Muscle of arm (tissue), 14 donors: ENCODE measurements at places on chromosomes 4 and X.

DNA sequence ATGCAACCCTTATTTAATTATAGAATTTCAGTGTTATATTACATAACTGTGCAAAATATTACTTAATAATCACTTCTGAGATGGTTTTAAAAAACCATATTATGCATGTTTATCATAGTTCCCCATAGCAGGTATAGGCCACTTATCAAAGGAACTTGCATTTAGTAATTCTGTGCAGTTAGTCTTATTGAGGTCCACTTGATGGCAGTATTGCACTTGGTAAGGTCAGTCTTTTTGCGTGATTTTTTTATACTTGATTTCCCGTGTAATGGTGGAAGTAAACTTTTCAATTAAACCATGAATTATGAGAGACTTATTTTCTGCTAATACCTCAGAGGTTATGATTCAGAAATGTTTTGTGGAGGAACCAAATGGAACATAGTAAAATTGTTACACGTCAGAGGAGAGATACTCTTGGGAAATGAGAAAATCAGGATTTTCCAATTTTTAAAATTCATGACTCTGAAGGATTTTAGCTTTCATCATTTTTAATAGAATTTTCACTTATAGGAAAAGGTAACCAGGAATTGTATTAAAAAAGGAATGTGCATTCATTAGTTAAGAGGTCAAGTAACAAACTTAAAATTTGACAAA, 230.0 kb downstream of the CCSER1 start:
- DNase-seq = peak; percentile 23

GRCh38 chrX:95953564-95953963, 731.1 kb upstream of the DIAPH2 start:
- DNase-seq = no peak

GRCh38 chrX:129626026-129626425, 28.7 kb downstream of the APLN start:
- no peak for DNase-seq

DNA sequence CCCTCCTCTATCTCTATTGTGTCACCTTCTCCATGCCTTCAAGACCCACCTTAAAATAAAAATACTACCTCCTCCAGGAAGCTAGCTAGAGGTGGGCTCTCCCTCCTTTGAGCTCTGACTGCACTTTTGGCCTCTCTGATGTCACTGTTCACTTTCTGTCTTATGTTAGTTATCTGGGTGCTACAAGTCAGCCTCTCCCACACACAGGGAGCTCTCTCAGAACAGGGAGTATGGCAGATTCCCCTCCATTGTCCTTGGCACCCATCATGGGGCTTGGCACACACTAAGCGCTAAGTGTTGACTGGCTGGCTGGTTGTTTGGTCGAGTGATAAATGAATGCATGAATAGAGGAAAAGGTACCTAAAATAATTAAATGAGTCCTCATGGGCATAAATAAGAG, 21.2 kb upstream of the KDM5C start:
- no peak for DNase-seq

DNA sequence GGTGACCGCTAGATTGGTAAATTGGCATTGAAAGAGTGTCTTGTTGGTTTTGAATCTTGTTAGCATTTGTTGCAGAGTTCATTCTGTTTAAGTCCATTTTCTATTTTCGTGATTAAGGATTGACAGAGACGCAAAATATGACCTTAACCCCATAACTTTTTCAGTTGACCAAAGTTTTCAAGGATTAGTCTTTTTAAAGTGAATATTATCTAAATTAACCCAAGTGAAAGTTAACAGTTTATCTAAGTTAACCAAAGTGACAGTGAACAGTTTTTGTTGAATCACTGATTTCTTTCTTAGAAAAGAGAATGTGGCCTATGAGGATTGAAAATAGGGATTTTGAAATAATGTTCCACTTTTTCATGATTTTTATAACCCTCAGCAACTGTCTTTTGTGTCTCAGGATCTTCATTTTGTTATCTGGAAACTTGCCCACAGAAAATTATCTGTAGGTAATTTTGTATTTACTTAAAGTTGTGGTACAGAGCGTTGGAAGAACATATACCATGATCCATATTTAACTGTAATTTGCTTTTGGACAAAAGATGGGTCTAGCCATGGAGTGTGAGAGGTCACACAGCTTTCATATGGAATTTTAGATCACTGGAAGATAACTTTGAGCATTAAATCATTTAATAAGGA, 3.3 kb downstream of the CPEB2 start:
- no peak for DNase-seq

- DNase-seq = no peak
Measured at GRCh38 chrX:47240619-47241018, 7.8 kb downstream of the USP11 start.

- peak; percentile 72 for DNase-seq
Measured at GRCh38 chr4:120156120-120156718, 89.6 kb upstream of the MAD2L1 start.

DNA sequence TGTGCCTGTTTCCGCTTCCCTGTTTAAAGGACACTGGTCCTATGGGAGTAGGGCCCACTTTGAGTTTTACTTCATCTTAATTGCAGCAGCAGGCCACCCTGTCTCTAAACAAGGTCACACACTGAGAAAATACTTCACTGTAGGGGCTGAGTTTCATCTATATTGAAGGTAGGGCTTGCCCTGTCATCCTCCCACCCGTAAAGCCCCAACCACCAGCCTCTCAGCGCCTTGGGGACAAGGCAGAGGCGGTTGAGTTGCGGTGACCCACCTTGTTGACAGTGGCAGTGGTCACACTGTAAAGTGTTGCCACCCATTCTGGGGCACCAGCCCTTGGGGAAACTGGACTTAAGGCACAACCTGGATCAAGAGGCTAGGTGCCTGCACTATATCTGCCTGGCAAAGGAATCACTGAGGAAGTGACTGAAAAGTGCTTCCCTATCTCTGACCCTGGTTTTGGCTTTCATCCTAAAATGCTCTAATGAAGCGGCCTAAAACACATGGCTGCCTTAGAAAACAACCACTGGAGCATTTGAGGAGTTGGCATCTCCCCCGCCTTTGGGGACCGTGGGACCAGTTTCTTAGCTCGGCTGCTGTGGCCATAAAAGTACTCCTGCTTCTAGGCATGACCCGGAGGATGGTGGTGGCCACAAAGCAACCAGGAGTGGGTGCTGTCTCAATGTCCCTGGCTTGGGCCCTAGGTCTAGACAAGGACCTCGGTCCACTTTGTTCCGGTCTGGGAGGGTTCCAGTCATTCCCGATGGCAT, 7.8 kb upstream of the WDR1 start:
- no peak for DNase-seq

GRCh38 chr4:53055716-53056403, 193.7 kb downstream of the RASL11B start:
- DNase-seq = no peak

DNA sequence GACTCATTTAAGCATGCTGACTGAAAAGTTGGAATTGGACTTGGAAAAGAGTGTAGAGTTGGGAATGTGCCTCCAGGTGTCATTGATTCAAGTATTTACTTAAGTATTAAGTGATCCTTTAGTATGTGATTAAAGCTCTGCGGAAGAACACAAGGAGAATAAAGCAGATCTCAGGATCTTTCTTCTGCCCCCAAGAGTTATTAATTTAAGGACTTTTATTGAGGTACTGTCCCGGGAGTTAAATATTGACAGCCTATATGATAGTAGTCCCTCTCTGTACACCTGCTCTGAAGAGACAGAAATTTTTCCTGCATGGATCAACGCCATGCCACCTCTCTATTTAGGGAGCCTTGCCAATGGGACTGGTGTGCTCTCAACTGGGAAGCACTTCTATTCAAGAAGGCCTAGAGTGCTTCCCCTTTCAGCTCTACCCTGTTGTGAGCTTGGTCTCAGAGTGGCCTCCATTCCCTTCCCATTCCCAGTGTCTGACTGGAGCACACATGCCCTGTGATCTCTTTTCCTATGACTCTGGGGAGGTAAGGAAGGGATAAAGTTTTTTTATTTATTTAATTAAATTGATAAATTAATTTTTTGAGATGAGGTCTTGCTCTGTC, 75.9 kb downstream of the SHISA3 start:
- no peak for DNase-seq

GRCh38 chr4:75514949-75515612, 808 bp downstream of the THAP6 start:
- no peak for DNase-seq

DNA sequence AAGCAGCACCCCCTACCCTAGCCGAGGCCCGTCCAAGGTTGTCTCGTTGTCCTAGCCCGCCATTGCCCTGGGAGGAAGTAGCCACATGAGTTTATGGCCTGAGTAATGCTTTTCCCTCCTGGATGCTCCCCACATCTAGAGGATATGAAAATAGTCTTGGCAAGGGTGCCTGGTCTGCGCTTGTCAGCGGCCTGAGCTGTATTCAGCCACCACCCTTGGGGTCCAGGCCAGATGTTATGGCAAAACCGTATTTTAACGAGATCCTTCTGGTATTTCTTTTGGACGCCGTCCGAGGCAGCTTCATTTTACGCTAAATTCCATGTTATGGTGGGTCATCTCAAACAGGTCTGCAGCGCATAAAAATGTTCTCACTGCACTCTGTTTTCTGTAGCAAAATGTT, 89.3 kb downstream of the GPR143 start:
- peak; percentile 78 for DNase-seq

- no peak for DNase-seq
Measured at GRCh38 chr4:30920043-30920442, 199.9 kb downstream of the PCDH7 start.

DNA sequence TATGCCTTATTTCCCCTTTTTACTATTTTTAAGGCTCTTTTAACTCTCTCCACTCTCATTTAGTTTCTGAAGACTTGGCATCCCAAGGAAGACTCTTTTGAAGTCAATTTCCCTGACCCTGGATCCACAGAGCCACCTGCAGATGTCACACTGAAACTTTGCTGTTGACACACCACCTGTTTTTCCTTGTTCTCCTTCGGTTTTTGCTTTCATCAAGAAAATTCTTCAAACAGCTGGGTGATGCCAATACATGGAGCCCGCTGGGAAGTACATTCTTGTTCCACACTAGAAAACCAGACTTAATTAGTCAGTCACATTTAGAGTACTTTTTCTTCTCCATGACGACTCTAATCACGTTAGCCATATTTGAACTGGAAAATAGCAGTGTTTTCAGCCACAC, 293.9 kb downstream of the PDGFC start:
- no peak for DNase-seq

- DNase-seq = peak; percentile 59
Measured at GRCh38 chrX:136147315-136147901, at the start of gene FHL1. Gene FHL1 (plus strand): TSS chrX:136147533.

DNA sequence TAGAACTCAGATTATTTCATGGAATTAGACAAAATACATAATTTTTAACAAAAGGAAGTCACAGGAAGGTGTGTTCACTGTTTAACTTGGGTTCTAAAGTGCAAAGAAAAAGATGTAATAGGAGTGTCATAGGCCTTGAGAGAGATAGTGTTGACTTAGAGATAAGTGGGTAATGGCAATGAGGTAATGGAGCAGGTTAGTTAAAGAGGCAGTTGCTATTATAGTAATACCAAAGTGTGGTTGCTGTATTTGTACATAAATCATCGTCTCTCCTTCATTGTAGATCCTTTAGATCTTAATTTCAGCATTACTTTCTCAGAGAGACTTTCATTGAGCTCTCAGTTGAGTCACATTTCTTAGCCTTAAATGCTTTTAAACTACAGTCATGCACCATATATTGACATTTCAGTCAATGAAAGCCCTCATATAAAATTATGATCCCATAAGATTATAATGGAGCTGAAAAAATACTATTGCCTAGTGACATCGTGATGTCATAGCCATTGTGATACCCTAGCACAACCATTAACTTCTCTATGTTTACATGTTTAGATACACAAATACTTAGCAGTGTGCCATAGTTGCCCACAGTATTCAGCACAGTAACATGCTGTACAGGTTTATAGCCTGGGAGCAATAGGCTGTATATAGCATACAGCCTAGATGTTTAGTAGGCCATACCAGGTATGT, 245.4 kb downstream of the ADGRL3 start:
- no peak for DNase-seq

DNA sequence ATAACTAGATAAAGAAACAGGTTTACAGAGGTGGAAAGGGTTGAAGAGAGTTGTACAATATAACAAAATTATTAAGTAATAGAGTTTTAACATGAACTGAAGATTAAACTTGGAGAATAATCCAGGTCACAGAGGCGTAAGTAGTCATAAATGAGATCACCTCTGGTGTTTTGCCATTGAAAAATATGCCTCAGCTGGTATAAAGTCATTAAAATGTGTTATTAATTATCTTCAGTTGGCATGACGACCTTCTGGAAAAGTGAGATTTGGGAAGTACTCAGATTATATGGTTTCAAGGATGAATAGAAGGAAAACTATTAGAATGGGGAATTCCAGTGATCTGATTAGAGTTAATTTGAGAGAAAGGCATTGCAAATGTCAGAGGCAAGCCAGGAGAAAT, 237.5 kb upstream of the ANXA10 start:
- DNase-seq = no peak

DNA sequence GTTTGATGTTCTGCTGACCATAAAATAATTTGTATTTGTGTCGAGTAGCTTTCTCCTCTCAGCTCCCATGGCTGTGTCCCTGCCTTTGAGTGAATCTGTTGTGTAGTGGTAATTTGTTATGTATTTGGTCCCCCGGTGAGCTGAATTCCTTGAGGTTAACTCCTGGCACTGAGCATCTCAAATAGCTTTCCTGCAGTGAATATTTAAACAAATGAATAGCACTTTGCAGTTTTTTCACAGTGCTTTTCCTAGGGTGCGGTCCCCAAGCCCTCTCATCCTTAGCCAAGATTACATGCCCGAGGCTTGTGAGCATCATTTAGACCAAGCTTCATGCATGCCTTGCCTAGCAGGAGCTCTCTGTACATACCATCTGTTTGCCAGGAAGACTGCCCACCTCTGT, 74.2 kb downstream of the CLDN34 start:
- no peak for DNase-seq

DNA sequence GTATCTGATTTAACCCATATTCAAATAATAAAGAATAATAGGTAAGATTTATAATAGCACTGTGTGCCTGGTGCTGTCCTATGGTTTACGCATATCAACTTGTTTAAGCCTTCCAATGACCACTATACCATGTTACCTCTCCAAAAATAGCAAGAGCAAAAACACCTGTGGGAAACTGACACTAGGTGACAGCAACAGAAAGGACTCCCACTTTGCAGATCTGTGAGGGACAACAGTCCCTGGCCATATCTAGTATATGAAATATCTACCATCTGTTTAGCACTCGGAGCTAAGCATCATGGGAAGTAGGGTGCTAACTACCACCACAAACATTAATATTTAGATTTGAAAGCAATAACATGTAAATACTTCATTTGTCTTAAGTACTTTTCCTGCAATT, 55.7 kb upstream of the TXK start:
- DNase-seq = no peak

- DNase-seq = no peak
Measured at GRCh38 chr4:95532305-95532704, 16.5 kb downstream of the UNC5C start.

GRCh38 chr4:82905205-82905604, 4.7 kb downstream of the THAP9 start:
- no peak for DNase-seq

GRCh38 chrX:44228621-44229020, 114.9 kb downstream of the EFHC2 start:
- peak; percentile 21 for DNase-seq
